Neural crest cell (in vitro differentiated cells): ENCODE measurements at places on chromosomes 2 and 18. TPM values are rescaled to one million over a fixed set of nuclear protein-coding genes. Genes with fewer than 3 reads are reported as not detected.
A peak's percentile ranks its signal among the peaks of the same experiment; 100 is the strongest.

ST8SIA5 gene
- total RNA-seq, result 0.79 and 2.7 TPM in 2 replicates

MEIS1 gene
- total RNA-seq, result 101 and 107 TPM in 2 replicates

RTP5 gene
- total RNA-seq, result not detected in 2 replicates

FEV gene
- not detected in 2 replicates for total RNA-seq

PROKR1 gene
- 0.09 and 0.16 TPM in 2 replicates for total RNA-seq

MLPH gene
- not detected in 2 replicates for total RNA-seq

KRTCAP3 gene
- 5.5 and 6.9 TPM in 2 replicates for total RNA-seq

CDH20 gene
- total RNA-seq, result 0.36 and 0.63 TPM in 2 replicates

PRSS56 gene
- 52.4 and 54.2 TPM in 2 replicates for total RNA-seq

DOK1 gene
- total RNA-seq, result 22.4 TPM in 2 replicates

DNA sequence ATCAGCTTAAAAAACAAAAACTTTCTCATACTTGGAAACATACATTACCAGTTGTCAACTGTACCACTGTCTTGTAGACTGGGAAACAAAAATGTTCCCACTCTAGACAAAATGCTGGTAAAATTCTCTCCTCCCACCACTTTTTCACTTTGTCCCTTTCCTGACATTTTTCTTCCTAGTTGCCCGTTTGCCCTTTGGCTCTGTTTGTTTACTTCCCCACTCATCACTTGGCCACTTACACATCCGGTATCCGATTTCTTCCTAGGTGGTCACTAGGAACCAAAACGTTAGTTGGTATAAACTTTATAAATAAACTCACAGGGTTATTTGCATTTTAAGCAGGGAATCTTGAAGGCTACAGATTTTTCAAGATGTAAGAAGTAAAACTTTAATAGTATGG is 84.9 kb downstream of the METTL4 start:
- DNase-seq, result no peak

GRCh38 chr2:40611196-40611595 is 159.3 kb upstream of the SLC8A1 start:
- no peak for DNase-seq

DNA sequence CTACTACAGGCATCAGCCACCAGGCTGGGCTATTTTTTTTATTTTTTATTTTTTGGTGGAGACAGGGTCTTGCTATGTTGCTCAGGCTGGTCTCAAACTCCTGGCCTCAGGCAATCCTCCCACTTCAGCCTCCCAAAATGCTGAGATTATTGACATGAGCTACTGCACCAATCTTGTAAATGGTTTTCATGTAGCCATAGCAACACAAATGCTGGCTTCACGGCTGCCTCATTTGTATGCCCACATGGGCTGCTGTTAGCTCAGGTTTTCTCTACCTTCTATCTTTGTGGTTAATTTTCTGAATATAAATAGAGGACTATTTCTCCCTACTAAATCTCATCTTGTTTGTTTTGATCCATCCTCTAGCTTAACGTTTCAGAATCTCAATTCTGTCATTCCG is 58.2 kb downstream of the PLEKHM3 start:
- no peak for DNase-seq

GRCh38 chr18:25443776-25444175 is 91.8 kb upstream of the ZNF521 start:
- no peak for DNase-seq

DNA sequence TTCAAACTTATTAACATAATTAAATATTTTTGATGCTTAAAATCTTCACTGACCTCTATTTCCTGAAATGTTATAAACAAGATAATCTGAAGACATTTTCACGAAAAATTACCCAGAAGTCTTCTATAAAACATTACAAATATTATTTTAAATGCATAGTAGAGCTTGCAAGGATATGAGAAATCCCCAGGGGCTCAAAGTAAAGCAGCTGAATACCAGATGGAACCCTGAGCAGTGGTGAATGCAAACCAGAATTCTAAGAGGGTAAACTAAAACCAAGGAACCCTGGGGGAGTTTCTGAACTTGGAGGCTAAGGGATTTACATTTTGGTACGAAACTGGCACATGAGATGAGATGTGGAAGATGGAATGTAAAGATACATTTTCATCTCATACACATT is 83.6 kb downstream of the FSHR start:
- no peak for DNase-seq

DNA sequence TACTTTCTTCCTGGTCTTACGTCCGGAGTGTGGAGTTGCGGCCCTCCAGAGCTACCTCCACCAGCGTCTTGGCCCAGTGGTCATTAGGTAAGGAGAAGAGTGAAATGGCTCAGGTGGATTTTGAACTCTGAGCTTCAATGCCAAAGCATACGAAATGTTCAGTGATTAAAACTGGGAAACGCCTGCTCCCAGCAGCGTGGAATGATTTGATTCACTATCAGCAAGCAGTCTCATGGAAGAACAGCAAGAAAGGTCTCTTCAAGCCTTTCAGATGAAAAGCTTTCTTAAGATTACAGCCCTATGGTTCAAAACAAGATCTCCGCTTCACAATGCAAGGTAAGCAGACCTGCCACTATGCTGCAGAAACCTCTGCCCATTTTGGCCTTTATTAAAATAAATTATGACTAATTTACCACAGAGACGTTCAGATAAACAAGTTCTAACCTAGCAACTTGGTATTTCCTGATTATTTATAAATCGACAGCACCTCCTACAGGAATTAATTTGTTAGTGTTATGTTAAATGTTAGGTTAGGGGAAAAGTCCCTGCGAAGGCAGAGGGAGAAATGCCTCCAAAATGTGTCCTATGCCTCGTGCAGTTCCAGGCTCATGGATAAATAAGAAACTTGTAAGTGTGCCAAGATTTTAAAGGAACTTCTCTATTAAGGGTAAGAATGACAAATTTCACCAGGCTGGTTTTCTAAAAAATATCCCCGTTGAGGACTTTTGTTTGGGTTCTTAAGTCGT is 10.1 kb downstream of the SP9 start:
- DNase-seq, result no peak

- DNase-seq, result no peak
These were observed 1184.9 kb upstream of the CDH2 start for GRCh38 chr18:29361843-29362242.

DNA sequence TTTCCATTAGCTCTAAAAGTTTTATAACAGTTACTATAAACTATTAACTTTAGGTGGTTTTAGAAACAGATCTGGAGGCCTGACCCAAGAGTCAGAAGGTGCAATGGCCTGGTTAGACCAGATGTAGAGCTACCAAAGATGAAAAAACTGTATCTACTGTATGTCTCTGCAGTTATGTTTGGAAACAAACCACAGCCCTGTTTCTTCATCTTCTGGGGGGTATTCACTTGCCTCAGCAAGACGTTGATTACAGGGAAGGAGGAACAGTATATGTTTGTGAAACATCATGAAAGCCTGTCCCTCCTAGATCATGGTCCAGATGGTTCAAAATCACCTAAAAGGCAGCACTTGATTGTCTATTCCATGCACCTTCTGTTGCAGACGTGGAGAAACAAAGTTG is 220.2 kb downstream of the SUCLG1 start:
- DNase-seq, result no peak

- no peak for DNase-seq
These were observed 14.0 kb upstream of the CNDP1 start for GRCh38 chr18:74520096-74520833.

GRCh38 chr2:191666732-191667131 is 11.2 kb upstream of the NABP1 start:
- DNase-seq, result no peak

- no peak for DNase-seq
These were observed 44.8 kb upstream of the ARHGAP15 start for GRCh38 chr2:143084462-143084861.

DNA sequence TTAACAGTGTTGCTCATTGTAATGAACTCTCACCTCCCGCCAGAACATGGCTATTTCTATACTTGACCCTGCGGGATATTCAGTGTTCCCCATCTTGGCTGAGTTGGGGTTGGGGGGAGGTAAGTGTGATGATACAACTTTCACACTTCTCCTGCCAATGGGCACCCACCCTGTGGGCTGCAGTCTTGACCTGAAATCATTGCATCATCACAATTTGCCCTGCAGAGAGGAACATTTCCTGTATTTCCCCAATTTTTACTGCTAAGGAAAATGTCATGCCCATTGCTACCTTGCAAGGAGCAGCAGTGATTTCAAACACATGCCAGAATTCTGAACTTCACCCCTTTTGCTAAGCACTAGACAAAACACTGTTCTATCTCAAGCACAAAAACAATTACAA is 92.1 kb downstream of the ADD2 start:
- DNase-seq, result no peak

- DNase-seq, result no peak
These were observed 93.4 kb downstream of the DGKD start for GRCh38 chr2:233447506-233448219.

DNA sequence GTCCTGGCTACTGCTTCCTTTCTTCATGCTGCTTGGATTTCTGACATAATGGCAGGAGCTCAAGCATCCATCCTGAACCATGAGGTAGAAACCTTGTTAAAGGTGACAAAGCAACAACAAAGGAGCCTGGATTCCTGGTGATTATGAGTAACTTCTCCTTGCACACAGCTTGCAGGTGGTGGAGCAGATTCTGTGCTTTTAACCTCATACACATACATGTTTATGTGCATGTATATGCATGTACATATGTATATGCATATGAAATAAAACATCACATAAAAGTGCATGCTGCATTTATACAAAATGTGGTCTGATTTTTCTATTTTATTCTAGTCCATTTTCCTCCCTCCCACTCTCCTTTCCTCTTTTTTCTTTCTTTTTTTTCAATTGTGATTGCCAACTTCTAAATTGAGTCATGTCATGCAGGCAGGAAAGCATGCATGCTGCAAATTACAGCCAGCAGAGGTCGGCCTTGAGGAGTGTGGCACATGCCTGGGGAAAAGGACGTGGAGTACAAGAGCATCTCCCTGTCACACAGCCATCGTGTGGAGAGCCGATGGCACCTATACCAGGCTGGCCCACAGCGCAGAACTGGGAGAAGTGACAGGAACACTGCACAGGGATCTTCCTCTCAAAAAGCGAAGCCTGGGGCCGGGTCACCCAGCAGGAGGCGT is 17.9 kb downstream of the LCT start:
- peak; percentile 10 for DNase-seq

GRCh38 chr18:60508108-60508507 is 135.5 kb upstream of the MC4R start:
- DNase-seq, result no peak

GRCh38 chr2:216151313-216152025 is 42.3 kb downstream of the XRCC5 start:
- no peak for DNase-seq

GRCh38 chr2:26279886-26280285 is 35.1 kb downstream of the HADHB start:
- no peak for DNase-seq

- no peak for DNase-seq
These were observed 832.2 kb upstream of the FANCL start for GRCh38 chr2:59073286-59073685.

GRCh38 chr2:120418174-120418787 is 72.3 kb downstream of the INHBB start:
- DNase-seq, result no peak

- no peak for DNase-seq
These were observed 11.6 kb upstream of the DYNC2LI1 start for GRCh38 chr2:43762286-43762685.

DNA sequence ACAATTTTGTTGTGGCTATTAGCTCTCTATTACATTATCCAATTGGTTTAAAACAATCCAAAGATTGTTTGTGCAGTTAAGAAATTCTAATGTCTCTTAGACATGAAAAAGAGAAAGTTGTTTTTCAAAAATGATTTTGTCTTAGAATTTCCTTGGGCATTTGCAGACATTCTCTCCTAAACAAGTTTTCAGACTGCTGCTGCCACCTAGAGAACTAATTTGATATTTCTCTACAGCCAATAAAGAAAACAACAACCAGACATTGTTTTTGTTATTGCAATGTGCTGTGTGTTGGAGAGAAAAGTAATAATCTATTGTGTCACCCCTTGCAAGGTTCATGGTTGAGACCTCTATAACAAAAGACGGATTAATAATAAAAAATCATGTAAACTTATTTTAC is 119.0 kb upstream of the SYT4 start:
- no peak for DNase-seq

DNA sequence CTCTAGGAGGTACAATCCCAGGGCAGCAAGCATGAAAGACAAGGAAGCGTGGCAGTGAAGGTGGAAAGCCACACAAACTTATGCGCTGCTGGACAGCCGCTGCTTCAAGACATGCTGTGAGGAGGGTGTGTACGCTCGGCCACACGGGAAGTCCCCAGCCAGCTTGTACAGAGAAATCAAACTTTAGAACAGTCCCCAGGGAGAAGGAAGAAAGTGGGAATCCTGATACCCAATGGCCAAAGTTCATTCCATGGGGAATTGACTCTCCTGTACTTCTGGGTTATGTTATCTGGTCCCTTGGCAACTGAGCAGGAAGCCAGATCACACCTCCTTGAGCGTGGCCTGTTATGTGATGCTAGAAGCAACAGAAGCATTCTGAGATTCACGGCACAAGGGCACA is 86.1 kb upstream of the BOD1L2 start:
- no peak for DNase-seq

- no peak for DNase-seq
These were observed 55.1 kb downstream of the MAP3K20 start for GRCh38 chr2:173130496-173131465.
